K562 (cell line): ENCODE measurements at places on chromosomes 12 and 14. TPM values are rescaled to one million over a fixed set of nuclear protein-coding genes. Genes with fewer than 3 reads are reported as not detected.

The GPRC5D gene
- not detected in 2 replicates for polyA plus RNA-seq

The OTOGL gene
- polyA plus RNA-seq, result not detected in 2 replicates

The FGF6 gene
- not detected in 2 replicates for polyA plus RNA-seq

The GLT8D2 gene
- 0.12 TPM in 1 of 2 replicates, not detected in the other for polyA plus RNA-seq

The CDKN1B gene
- 21.0 and 21.9 TPM in 2 replicates for polyA plus RNA-seq

The ZBTB25 gene
- polyA plus RNA-seq, result 0.99 and 2.1 TPM in 2 replicates

The SOX5 gene
- polyA plus RNA-seq, result 9.6 and 10.1 TPM in 2 replicates

The ARHGAP9 gene
- polyA plus RNA-seq, result 3.3 and 10.2 TPM in 2 replicates

The MYO1H gene
- not detected in 2 replicates for polyA plus RNA-seq

The SMAGP gene
- 33.6 and 35.3 TPM in 2 replicates for polyA plus RNA-seq
